ENCODE measurements at places on chromosomes 3 and 15.

GRCh38 chr3:4416961-4417360 is 50.1 kb downstream of the SUMF1 start:
- peak; percentile 62 for DNase-seq

DNA sequence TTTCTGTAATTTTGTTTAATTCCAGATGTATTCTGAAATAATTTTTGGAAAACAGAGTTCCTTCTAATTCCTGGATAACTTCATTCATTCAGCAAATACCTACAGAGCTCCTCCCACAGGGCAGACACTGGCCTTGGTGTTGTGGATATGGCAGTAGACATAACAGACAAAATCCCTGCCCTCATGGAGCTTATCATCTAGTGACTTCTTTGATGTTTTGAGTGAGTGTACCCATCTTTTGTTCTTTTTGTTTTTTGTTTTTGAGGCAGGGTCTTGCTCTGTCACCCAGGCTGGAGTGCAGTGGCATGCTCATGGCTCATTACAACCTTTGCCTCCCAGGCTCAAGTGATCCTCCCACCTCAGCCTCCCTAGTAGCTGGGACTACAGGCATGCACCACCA is 21.1 kb downstream of the DET1 start:
- no peak for DNase-seq

- DNase-seq = no peak
These were observed 8.8 kb downstream of the STARD9 start for GRCh38 chr15:42584031-42584765.

GRCh38 chr15:57388464-57388863 is 12.2 kb downstream of the CGNL1 start:
- no peak for DNase-seq

DNA sequence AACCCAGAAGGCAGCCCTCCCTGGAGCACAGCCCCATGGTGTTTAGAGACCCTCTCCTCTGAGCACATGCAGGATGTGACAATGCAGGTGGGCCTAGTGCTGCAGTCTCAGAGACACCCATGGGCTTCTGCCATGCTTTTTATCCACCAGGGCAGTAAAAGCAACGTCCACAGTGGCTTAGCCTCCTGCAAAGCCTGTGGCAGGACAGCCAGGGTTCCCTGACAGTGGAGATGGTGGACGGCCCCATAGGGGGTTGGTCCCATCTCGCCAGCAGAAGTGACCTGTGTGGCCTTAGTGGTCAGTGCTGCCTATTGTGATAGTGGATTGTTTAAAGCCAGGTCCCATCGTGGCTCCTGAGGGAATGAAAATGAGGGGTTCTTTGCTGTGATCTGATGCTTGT is 46.6 kb downstream of the APBA2 start:
- DNase-seq = no peak

- no peak for DNase-seq
These were observed 12.8 kb upstream of the AQP9 start for GRCh38 chr15:58125333-58125732.

- DNase-seq = no peak
These were observed 11.2 kb downstream of the EBLN2 start for GRCh38 chr3:73072634-73073033.

GRCh38 chr3:157408499-157409149 is 28.0 kb upstream of the PTX3 start:
- no peak for DNase-seq

- no peak for DNase-seq
These were observed 35.4 kb upstream of the INO80 start for GRCh38 chr15:41151451-41152005.

All from AG08396 (cell line).